ENCODE measurements at places on chromosomes 2 and 18.

GRCh38 chr2:3482363-3482821 lies 36.9 kb downstream of the ADI1 start:
- DNase-seq, result no peak

GRCh38 chr2:241558532-241559322 lies at the start of gene BOK:
Gene BOK, plus strand, starts transcription at chr2:241558745. Its CDS starts 739 bp downstream, at chr2:241559484.
- no peak for DNase-seq

DNA sequence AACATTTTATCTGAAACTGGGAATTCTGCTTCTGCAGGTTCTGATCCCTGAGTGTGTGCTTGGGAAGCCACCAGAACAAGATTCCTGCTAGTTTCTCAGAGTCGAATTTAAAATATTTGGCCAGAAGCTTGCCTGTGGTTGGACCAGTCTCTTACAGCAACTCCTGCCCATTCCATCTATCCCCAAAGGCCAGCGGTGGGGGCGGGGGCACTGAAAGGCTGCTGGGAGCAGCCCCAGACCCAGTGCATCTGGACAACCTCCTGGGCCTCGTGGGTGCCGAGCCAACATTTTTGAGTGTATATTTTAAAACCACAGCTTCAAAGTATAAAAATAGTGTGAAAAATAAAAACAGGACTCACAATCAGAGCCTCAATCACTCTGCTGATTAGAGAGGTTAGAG lies 38.6 kb upstream of the ZFP36L2 start:
- DNase-seq, result no peak

GRCh38 chr18:61948281-61948741 lies 55.5 kb upstream of the RNF152 start:
- DNase-seq, result no peak

- no peak for DNase-seq
Observed at GRCh38 chr18:79748321-79749180, 49.2 kb upstream of the KCNG2 start.

- DNase-seq, result no peak
Observed at GRCh38 chr2:2083113-2083758, 247.8 kb downstream of the MYT1L start.

GRCh38 chr18:67517444-67517765 lies 885 bp upstream of the DSEL start:
- DNase-seq, result no peak

- DNase-seq, result peak; percentile 71
Observed at GRCh38 chr18:12403601-12404506, 3.9 kb upstream of the PRELID3A start.

- no peak for DNase-seq
Observed at GRCh38 chr18:32875625-32876024, 102.8 kb upstream of the KLHL14 start.

GRCh38 chr2:215485032-215485431 lies 49.2 kb upstream of the FN1 start:
- no peak for DNase-seq

- DNase-seq, result no peak
Observed at GRCh38 chr2:177187631-177188312, 24.8 kb upstream of the HNRNPA3 start.

DNA sequence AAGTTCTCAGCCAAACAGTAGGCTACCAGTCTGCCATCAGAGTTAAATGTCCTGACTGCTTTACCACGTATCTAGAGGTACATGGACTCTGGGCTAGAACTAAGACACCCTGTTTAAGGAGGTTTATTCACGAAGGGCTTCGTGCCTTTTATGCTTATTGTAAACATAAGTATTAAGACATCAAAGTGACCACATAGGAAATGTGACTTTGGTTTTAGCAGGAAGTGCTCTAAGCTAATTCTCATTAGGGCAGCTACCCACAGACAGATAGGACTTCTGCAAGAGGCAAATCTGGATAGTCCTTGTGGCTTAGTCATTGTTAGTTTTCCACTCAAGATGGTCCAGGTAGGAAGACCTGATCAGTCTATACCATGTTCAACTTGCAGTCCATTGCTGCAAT lies 233.3 kb upstream of the MGAT5 start:
- no peak for DNase-seq

- DNase-seq, result no peak
Observed at GRCh38 chr2:184369307-184369706, 229.0 kb upstream of the ZNF804A start.

DNA sequence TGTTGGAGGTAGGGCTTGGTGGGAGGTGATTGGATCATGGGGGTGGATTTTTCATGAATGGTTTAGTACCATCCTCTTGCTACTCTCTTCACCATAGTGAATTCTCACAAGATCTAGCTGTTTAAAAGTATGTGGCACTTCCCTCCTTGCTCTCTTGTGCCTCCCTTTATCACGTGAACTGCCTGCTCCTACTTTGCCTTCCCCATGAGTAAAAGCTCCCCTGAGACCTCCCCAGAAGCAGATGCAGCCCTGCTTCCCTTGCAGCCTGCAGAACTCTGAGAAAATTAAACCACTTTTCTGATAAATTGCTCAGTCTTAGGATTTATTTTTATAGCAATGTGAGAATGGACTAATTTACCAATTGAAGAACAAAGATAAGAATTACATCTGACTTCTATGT lies 223.1 kb downstream of the RNF144A start:
- no peak for DNase-seq

DNA sequence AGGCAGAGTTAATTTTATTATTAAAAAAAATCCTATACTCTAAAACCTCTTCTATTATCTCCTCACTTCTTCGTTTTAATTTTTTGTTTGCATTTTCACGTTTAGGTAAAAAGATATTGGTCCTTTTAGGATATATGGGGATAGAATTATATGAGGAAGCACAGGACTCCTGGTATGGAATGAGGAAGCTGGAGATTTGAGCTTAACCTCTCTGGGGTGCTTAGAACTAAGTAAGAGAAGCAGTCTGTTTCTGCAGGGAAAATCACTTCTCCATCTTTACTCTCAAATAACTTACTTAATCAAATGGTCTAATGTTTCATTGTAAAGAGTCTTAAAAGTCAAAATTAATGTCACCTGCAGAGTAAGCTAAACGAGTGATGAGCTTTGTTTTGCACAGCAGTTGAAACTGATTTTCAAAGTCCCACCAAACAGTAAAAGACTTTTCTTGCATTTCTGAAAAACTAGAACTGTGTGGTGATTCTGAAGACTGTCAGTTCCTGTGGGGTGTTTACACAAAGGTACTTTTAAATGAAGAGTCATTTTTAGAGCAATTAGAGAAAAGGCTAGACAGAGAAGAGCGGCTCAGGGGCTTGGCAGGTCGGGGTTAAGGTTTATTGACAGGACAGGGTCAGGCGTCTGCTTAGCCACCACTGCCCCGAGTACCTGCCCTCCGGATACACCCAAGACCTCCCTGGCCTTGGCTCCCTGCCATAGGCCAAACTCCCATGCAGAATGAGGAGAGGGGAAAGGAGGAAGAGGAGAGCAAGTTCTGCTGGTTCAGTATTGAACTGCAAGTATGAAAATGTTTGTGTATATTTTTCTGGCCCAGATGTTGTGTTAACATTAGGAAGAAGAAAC lies 21.6 kb downstream of the METAP1D start:
- no peak for DNase-seq

- DNase-seq, result no peak
Observed at GRCh38 chr2:136858656-136859055, 93.3 kb downstream of the THSD7B start.

DNA sequence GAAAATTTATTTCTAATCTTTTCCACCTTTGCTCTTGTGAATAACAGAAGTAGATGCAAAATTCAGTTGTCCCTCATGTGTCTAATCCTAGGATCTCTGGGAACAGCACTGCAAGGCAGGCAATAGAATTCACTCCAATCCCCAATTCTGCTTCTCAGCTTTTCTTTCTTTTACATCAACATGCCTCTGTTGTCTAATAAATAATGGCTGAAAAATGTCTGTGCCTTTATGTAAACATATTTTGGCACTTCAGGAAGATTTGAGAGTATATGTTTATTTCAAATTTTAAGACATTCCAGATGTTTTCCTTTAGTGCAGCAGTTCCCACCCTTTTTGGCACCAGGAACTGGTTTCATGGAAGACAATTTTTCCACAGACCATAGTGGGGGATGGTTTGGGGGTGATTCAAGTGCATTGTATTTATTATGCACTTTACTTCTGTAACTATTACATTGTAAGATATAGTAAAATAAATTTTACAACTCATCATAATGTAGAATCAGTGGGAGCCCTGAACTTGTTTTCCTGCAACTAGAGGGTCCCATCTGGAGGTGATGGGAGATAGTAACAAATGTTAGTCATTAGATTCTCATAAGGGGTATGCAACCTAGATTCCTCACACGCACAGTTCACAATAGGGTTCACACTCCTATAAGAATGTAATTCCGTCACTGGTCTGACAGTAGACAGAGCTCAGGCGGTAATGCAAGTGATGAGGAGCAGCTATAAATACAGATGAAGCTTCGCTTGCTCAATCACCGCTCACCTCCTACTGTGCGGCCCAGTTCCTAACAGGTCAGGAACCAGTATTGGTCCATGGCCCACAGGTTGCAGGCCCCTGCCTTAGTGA lies 590.3 kb upstream of the CNTNAP5 start:
- no peak for DNase-seq

- DNase-seq, result no peak
Observed at GRCh38 chr2:237254911-237255578, 158.9 kb downstream of the COL6A3 start.

GRCh38 chr2:240377366-240377765 lies 58.1 kb upstream of the GPC1 start:
- no peak for DNase-seq

GRCh38 chr2:166167449-166167848 lies 39.6 kb upstream of the SCN1A start:
- no peak for DNase-seq

GRCh38 chr2:130154773-130155765 lies 10.2 kb upstream of the CCDC74B start:
- DNase-seq, result no peak

- DNase-seq, result no peak
Observed at GRCh38 chr2:208556983-208557484, 150.4 kb downstream of the PTH2R start.

GRCh38 chr2:240437551-240437860 lies 2.0 kb downstream of the GPC1 start:
- DNase-seq, result no peak

DNA sequence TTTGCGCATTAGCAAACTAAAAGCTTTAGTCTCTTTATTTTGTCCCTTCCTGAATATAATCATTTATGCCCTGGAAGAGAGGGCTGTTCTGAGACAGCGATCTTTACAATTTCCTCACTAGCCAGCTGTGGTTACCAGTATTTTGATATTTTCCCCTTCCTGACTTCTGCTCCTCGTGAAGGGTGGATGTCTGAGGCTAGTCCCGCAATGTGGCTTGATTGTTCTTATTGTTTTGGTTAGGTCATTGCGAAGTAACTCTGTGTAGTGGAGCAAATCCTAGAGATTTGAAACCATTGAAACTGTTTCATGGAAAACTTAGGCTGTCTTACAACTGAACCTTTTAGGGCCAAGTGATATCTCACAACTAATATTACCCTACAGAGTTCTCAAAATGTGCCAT lies 2.4 kb downstream of the MRPL33 start:
- DNase-seq, result no peak

GRCh38 chr2:26630669-26631360 lies 10.4 kb downstream of the CIB4 start:
- no peak for DNase-seq

DNA sequence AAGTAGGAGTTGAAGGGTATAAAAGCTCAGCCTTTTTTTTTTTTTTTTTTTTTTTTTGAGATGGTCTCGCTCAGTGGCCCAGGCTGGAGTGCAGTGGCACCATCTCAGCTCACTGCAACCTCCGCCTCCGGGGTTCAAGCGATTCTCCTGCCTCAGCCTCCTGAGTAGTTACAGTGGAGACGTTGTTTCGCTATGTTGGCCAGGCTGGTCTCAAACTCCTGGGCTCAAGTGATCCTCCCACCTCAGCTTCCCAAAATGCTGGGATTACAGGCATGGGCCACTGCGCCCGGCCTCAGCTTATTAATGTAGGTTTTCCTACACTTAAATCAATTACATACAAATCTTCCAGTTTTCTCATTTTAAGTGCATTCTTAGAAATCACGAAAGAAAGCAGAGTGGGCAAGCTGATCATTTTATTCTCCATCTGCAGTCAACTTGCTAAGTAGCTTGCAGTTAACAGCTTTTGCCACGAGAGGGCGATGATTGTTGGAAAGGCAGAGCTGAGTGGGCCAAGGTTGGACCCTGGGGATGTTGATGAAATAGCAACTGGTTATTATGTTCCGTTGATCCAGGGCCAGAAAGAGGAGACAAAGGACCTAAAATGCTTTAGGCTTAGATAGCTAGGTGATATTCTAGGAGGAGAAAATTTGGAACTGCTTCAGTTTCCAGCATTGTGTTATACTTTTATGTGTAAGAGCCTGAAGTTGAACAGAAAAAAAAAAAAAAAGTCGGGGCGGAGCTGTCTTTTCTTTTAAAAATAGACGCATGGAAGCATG lies 234.4 kb upstream of the EPAS1 start:
- DNase-seq, result no peak

Measured in BJ (cell line).